ENCODE measurements at places on chromosomes 6 and 20.

- DNase-seq: no peak
Measured at GRCh38 chr6:74596588-74596987, 609.3 kb downstream of the COL12A1 start.

- no peak for DNase-seq
Measured at GRCh38 chr20:37193226-37193625, 13.9 kb upstream of the MROH8 start.

GRCh38 chr6:138222901-138223546 lies 4.7 kb upstream of the PBOV1 start:
- DNase-seq: no peak

- DNase-seq: peak; percentile 84
Measured at GRCh38 chr6:123118811-123119210, 122.8 kb downstream of the CLVS2 start.

GRCh38 chr6:43616725-43617472 lies 12.2 kb downstream of the GTPBP2 start:
- no peak for DNase-seq

- DNase-seq: no peak
Measured at GRCh38 chr6:37635319-37635718, 62.4 kb downstream of the MDGA1 start.

DNA sequence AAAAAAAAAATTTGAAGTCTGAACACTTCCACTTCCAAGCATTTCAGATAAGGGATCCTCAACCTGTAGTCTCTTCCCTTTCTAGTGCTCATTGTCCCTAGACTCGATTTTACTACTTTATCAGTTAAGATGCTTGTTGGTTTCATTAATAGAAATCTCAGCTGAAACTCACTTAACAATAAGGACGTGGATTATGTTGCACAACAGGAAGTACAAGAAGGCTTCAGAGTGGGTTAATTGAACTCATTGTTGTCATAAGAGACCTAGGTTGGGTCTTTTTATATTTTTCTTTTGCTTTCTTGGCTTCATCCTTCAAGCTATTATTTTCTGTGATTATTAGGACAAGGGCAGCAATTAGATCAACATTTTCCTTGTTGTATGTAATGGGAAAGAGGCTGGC lies 175.2 kb downstream of the CDKAL1 start:
- DNase-seq: no peak

GRCh38 chr6:92989656-92990055 lies 429.7 kb downstream of the EPHA7 start:
- no peak for DNase-seq

- DNase-seq: no peak
Measured at GRCh38 chr6:46284475-46284874, 113.7 kb upstream of the ENPP5 start.

- no peak for DNase-seq
Measured at GRCh38 chr6:163712566-163712961, 298.0 kb downstream of the QKI start.

DNA sequence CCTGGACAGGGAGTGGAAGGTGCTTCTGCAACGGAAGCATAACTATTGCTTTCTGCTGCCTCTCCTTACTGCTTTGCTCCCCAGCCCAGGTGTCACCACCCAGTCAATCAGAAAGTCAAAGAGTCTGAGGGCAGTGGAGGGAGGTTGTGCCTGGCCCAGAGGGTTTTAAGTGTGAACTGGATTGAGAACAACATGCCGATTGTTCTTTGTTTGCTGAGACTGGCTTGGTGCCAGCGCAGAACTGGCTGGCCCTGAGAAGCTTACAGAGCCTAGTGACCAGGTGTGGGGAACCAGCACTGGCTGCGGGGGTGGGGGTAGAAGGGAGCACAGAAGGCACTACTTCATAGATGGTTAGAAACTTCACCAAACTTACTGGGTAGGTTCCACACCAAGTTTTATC lies 31.1 kb upstream of the ENPP4 start:
- peak; percentile 68 for DNase-seq

DNA sequence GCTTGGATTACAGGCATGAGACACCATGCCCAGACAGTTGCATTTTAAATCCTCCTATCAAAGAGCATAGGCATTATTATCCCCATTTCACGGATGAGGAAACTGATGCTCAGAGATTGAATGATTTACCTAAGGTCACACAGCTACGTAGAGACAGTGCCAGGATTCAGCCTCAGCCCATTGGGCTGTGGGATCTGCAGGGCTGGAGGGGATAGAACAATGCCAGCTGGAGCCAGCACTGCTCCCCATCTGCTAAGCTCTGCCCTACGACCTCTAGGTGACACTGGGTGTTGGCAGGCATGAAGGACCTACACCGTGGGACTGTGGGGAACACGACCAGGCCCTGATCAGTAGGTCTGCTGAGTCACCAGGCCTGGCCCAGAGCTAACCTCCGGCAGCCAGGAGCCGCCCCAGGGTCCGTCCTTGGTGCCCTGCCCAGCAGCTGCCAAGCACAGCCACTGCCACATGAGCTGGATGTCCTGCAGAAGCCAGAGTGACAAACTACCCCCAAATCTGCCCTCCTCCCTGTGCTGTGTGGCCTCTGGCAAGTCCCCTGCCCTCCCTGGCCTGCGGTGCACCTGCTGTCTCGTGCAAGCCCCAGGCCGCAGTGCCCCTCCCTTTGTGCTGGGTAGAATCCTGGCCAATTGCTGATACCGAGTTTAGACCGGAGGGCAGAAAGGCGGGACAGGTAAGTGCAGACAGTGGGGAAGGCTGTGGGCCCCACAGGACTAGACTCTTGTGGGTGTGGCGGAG lies 47.6 kb upstream of the PTGIS start:
- DNase-seq: no peak

DNA sequence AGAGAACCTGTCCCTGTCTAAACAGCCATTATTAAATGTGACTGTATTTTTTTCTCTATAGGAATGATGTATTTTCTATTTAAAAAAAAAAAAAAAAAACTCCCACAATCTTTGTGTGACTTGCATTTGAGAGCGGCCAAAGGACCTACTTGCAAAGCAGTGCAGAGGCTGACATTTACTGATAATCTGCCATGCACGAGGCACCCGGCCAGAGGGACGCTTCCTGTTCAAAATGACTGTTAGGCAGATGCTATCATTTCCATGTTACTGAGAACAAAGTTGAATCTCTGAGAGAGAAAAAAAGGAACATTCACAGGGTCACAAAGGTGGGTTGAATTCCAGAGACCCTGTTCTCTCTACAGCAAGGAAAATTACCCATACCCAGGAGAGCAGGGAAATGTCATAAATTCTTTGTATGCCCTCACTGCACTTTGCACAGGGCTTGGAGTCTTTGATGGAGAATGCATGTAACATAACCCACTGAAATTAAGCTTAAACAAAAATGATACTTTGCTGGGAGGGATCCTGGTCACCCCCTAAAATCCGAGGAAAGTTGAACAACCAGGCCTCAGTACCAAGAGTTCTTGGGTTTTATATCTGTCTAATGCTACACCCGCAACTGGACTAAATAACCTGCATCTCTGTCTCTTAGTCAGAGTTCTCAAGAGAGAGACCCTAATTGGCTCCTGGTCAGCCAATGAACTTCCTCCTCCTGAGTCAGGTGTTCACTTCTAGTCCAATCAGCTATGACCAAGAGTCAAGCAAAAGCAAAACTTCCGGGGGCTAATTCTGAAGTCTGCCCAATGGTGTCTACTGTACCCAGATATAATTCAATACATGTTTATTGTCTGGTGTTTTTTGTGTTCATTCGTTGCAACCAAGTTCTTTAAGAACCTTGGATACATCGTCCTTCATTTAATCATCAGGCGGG lies 61.2 kb downstream of the GCLC start:
- DNase-seq: no peak

GRCh38 chr6:105692613-105693215 lies 289.8 kb upstream of the PREP start:
- no peak for DNase-seq

DNA sequence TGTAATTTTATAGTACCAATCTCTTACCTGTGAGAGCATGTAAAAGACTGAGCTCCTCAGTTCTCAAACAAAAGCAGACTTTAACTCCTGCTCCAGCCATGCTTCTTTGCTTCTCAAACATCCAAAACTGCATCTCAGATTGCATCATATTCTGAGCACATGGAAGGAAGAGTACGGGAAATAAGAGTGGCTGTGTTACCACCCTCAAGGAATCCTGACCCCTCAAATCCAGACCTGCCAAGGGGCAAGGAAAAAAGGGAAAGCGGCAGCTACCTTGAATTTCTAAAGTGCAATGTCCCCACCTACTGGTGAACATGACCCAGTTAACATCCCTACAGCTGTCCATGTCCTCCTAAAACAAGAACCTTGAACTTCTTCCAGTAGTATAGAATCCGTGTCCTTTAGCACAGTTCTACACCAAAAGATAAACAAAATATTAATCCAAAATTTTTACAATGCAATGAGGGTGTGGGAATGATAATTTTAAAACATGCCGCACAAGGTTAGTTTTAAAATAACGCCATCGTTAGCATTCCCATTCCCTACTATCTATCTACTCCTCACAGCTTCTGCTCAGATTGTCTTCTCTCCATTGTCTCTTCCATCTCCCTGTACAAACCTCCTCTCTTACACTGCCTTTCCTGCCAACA lies 34.1 kb upstream of the HLA-DQB1 start:
- DNase-seq: peak; percentile 13

Data from NCI-H2029 (cell line).